Omental fat pad (tissue), 4 donors: ENCODE measurements at places on chromosomes 5 and 9. TPM values are rescaled to one million over a fixed set of nuclear protein-coding genes. Genes with fewer than 3 reads are reported as not detected.

DNA sequence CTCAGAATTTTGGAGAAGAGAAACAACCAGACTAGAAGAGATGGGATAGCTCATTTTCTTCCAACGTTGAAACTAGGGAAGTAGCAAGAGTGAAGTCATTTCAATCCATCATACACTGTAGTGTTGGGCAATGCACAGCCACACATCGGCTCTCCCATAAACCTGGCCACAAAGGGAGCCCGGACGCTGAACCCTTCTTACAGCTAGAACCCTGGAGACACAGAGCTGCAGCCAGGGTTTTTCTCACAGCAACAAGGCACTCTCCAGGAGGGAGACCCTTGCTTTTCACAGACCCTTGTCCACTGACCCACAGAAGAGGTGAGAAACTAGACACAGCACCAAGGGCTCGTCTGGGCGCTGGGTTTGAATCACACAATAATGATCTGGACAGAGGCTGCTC, 101.4 kb upstream of the FSTL4 start:
- no peak for DNase-seq

GRCh38 chr9:33719581-33720374, 75.6 kb upstream of the PRSS3 start:
- DNase-seq, result no peak

DNA sequence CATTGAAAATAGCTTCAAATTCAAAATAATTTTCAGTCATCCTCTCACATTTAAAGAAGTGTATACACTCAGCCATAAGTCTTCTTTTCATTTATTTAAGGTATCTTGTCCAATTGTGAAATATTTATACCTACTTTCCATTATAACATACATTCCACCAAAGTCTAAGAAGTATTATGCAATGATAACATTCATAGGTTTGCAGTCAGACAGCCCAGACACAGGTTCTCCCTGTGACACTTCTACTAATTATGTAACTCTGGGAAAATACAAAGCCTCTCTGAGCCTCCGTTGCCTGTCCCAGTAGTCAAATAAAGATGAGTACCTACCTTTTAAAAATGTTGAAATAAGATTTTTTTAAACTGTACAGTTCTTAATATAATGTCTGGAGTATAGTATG, 320.9 kb upstream of the RPS23 start:
- DNase-seq, result no peak

RNF183 gene
- not detected for total RNA-seq

GRCh38 chr5:150510460-150511263, 2.7 kb downstream of the NDST1 start:
- no peak for DNase-seq

GRCh38 chr9:81083067-81083466, 606.3 kb downstream of the TLE1 start:
- no peak for DNase-seq

DNA sequence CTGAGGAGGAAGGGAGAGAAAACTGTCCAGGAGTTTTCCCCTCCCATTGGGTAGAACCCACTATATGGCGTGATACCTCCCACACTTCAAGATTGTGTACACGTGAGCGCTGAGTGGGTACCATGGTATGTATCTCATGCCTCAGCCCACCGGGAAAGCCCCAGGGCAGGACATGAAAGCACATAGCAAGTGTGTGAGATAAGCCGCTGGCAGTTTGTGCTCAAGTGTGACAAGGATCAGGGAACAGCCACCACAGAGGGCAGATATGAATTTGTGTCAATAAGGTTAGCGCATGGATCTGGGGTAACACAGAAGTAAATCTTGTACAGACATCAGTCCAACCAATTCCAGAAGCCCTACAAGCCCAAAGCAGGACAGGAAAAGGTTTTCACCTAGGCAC, 42.6 kb upstream of the NAA35 start:
- no peak for DNase-seq

DNA sequence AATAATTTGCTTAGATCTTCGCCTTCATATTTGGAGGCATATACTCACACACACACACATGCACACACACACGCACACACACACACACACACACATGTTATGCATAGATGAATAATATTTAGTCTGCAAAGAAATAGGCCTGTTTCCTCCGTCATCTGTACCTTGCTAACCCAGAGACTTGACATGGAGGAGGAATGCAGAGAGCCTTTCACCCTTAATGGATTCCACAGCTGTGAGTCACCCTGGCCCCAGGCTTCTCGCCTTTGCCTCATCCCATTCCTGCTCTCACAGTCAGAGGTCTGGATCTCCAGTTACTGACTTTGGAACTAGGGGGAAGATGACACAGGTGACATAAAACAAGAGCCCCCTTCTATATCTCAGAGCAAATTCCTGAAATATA, 29.7 kb downstream of the ZNF462 start:
- peak; percentile 62 for DNase-seq

DNA sequence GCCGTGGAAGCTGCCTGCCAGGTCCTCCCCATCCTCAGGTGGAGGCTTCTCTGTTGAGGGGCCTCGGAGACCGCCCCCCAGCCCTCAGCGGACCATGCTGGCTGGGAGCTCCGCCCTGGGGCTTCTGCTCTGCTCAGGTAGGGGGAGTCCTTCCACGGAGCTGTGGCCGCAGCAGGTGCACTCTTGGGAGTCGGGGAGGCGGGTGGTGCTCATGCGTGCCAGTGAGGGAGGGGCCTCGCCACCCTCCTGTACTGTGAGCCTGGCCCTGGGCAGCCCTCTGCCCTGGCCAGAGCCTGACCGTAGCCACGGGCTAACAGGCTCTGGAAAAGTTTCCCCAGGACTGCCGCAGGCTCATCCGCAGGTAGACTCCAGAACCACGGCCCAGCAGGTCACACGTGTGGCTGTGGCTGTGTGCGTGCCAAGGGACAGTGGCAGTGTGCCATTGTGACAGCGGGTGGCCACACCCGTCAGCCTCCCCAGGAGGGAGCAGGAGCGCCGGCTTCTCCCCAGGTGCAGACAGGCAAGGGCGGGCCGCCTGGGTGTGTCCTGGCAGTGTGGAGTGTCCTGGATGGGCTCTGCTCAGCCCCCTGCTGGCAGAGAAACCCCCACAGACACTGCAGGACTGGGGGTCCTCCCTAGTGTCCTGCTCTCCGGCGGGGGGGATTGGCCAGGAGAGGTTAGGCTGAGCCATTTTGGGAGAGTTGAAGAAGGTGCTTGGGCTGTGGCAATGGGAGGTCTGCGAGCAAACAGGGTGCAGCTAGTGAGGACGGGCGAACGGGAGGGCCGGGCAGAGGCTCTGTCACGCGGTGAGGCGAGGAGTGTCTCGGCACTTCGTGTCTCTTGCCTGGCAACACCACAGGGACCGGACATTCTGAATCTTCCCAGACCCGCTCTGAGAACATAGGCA, 29.5 kb downstream of the TPPP start:
- no peak for DNase-seq

ZFP62 gene
- total RNA-seq, result 21.8 TPM

DNA sequence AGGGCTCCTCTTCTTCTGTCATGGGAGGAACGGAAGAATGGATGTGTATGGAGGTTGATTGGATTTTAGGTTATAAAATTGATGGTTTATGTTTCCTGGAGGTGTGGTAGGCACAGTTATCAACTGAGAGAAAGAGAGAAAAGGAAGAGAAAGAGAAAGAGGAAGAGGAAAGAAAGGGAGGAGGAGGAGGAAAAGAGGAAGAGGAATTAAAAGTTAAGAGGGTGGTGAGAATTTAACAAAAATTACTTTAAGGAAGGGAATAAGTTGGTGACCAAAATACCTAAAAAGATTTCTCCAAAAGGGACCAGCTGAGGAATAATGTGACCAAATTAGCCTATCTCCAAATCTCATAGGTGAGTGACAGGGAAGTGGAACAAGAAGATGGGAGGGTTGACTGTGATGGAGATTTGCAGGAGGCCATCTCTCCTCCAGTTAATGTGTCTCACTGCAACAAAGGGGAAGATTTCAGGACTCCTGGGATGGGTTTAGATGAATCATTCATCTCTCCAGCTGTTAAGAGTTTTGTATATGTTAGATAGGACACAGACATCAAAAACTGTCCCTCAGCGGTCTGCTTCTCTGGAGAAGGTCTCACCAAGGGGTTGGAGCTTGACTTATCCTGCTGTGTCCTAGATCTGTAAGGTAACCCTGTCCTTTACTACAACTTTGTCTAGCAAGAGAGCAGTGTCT, 76.0 kb upstream of the TMC1 start:
- no peak for DNase-seq

- DNase-seq, result no peak
Observed at GRCh38 chr9:134854541-134854981, 26.0 kb upstream of the FCN2 start.

OR4F3 gene
- not detected for total RNA-seq

HSPA9 gene
- total RNA-seq, result 398 TPM

- DNase-seq, result no peak
Observed at GRCh38 chr9:6829027-6829426, 71.3 kb downstream of the KDM4C start.

C9orf50 gene
- not detected for total RNA-seq

DNA sequence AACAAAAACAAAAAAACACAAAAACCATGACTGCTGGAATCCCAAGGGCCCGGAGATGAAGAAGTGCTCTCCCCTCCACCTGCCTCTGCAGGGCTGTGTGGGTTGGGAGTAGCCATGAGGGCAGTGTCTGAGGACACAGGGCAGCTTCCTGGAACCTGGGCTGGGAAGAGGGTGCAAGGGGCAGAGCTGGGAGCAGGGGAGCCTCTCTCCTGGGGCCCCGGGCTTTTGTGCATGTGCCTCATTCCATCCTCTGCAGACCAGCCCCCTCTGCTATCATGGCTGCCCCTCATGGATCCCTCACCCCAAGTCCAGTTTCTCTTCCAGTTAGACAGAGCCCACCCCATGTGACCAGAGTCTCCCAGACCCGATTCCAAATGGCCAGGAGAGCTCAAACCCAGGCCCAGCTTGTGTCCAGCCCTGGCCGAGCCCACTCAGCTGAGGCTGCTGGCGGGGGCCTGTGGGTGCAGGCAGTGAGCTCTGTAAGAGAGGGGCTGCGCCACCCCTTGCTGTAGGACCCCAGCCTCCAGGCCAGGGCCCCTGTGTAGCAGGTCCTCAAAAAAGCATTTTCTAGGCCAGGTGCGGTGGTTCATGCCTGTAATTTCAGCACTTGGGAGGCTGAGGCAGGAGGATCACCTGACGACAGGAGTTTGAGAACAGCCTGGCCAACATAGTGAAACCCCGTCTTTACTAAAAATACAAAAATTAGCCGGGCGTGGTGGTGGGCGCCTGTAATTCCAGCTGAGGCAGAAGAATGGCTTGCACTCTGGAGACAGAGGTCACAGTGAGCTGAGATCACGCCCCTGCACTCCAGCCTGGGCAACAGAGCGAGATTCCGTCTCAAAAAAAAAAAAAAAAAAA, 44.5 kb downstream of the PLPP7 start:
- DNase-seq, result no peak

DNA sequence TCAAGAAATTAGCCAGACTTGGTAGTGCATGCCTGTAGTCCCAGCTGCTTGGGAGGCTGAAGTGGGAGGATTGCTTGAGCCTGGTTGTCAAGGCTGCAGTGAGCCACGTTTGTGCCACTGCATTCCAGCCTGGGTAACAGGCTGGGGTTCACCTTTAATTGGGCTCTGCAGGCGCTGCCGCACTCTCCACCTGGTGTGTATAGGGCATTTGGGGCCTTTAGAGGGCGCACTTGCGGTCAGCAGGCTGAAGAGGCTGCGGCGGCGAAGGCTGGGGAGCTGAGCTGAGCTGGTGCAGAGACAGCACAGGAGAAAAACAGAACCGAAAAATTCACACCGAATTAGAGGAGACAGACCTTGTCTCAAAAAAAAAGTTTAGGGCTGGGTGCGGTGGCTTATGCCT, 31.2 kb downstream of the CDK7 start:
- DNase-seq, result no peak

DNA sequence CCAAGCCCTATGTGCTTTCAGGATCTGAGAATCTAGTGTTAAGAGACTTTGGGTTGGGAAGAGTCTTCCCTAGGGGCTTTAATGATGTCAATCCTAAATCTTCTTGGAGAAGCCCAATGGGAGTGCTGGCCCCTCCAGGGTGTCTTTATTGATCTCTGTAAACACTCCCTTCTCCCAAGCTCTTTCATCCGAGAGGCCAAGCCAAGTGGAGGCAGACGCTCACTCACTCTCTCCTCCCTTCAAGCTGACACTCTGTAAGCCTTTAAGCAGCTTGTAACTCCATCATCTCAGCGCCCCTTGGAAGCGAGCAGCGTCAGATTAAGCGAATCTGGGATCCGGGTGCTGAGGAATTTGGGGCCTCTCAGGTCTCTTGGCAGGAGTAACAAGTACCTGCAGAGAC, 37.7 kb downstream of the SPARC start:
- no peak for DNase-seq

MEGF9 gene
- total RNA-seq, result 36.4 TPM

DNA sequence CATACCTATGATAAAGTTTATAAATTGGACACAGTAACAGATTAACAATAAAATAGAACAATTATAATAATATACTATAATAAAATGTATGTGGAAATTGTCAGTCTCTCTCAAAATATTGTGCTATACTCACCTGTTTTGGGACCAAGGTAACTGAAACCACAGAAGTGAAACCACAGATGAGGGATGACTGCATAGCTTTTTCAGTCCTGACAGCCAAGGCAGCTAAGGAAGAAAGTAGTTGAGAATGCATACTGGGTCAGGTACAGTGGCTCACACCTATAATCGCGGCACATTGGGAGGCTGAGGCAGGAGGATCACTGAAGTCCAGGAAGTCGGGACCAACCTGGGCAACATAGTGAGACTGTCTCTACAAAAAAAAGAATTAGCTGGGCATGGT, 8.9 kb downstream of the SRP19 start:
- no peak for DNase-seq

- DNase-seq, result no peak
Observed at GRCh38 chr9:20087481-20087880, 298.6 kb upstream of the SLC24A2 start.

DNA sequence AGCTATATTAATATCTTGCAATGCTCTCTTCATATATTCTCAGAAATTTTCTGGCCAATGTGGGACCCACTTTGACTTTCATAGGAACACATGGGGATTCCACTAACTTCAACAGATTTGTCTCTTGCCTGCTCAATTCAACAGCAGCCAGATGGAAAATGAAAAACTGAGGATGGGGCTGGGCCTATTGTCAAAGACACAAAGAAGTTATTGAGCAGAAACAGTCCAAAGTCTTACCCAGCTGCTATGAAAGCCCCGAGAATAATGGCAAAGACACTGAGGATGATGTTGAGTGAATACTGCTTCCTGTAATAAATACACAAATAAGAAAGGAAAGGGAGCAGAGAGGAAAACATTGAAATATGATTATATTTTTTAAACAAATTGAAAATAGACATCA, 32.6 kb downstream of the SLC35D2 start:
- DNase-seq, result no peak

GRCh38 chr9:114097613-114098020, 1.5 kb downstream of the KIF12 start:
- no peak for DNase-seq

CDC23 gene
- total RNA-seq, result 13.3 TPM

DNA sequence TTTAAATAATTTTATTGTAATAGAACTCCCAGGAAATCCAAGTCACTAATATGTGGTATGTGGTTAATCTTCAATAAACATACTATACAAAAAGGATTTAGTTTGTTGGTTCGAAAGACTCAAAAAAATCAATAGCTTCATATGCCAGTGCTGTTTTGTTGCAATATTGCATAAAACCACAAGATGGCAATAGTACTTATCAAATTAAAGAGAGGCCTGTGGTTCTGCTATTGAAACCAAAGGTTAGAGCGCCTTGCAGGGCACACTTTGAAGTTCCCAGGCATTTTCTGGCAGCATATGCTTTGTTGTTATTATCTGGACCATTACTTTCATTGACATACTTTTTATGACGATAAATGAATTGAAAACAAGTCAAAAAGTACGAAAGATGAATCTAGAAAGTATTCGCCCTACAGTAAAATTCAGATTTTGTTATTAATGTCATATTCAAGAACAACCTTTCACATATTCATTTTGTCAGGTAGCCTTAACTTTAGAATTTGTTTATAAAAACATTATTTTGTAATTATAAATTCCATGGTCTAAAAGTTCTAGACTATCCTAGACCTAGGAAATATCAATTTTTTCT, 316.3 kb downstream of the MCTP1 start:
- DNase-seq, result no peak
